ENCODE measurements at places on chromosomes 2 and 18.

- DNase-seq = no peak
Measured at GRCh38 chr18:11176481-11176881, 27.1 kb upstream of the PIEZO2 start.

- no peak for DNase-seq
Measured at GRCh38 chr2:10172033-10172871, 49.7 kb downstream of the RRM2 start.

GRCh38 chr2:95334916-95335641 lies 37.9 kb downstream of the KCNIP3 start:
- no peak for DNase-seq

DNA sequence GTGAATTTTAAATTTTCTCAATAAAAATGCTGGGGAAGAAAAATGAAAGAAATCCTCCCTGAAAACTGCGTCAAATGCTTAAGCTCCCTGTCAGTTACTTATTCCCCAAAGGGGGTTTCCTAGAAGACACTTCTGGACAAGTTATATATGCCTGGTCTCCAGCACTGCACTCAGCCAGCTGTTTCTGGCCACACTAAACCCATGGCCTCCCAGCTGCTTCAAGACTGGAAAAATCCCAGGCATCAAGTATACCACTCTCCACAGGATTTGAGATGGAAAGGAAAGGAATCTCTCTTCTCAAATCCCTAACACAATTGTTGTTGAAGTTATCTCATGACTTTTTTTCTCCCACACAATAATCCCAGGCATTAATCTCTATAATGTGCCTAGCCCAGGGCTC lies 245.7 kb downstream of the NBAS start:
- no peak for DNase-seq

DNA sequence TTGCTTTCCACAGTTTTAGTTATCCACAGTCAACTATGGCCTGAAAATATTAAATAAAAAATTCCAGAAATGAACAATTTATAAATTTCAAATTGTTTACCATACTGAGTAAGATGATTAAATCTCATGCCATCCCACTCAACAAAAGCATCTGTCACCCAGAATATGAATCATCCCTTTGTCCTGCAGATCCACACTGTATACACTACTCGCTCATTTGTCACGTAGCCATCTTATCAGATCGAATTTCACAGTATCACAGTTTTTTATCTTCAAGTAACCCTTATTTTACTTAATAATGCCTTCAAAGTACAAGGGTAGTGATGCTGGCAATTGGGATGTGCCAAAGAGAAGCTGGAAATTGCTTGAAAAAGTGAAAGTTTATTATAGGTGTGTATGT lies 291.8 kb upstream of the LRATD1 start:
- DNase-seq = no peak

DNA sequence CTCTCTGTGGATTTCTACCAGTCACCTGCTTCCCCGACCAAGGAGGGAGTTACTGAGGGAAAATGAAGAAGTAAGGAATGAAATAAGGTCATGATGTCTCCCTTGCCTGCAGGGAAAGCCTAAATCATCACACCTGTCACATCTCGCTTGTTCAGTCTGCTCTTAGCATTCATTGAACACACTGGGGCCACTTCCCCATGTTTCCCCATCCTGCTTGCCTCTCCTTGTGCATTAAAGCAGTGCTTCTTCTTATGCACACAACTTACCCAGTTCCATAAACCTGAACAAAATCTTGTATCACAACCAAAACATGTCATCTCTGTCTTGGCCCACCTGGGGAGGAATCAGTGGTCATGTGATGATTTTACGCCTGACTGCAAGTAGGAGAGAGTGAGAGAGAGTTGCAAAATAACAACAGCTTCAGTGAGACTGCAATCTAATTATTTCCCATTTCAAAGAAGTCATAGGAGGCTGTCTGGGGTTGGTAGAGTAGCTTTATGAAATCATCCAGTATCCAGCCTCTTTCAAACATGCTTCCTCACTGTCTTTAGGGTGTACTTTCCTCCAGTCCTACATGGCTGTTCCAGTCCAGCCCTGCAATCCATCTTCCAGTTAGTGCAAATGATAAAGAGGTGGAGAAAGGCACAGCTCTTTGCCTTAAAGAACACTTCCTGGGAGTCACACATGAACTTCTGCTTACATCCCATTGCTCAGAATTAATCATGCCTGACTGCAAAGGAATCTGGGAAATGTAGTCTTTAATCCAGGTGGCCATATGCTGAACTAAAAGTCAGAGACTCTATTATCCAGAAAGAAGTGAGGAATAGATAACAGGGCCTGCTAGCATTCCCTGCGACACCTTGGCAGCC lies 220.1 kb downstream of the HAUS1 start:
- DNase-seq = peak; percentile 7
